ENCODE measurements at places on chromosomes 12 and 14.
A peak's percentile ranks its signal among the peaks of the same experiment; 100 is the strongest.

DNA sequence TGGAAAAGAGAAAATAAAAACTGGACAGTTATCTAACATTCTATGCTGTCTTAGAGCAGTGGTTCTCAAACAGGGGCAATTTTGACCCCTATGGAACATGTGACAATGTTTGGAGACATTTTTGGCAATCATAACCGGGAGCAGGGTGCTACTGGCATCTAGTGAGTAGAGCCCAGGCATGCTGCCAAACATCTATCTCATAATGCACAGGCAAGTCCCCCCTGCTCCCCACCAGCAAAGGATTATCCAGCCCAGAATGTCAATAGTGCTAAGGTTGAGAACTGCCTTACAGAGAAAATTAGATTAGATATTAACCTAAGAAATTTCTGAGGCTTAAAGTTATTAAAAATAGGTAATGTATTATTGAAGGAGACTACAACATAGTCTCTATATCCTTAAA lies 22.9 kb upstream of the CATSPERB start:
- no peak for DNase-seq

DNA sequence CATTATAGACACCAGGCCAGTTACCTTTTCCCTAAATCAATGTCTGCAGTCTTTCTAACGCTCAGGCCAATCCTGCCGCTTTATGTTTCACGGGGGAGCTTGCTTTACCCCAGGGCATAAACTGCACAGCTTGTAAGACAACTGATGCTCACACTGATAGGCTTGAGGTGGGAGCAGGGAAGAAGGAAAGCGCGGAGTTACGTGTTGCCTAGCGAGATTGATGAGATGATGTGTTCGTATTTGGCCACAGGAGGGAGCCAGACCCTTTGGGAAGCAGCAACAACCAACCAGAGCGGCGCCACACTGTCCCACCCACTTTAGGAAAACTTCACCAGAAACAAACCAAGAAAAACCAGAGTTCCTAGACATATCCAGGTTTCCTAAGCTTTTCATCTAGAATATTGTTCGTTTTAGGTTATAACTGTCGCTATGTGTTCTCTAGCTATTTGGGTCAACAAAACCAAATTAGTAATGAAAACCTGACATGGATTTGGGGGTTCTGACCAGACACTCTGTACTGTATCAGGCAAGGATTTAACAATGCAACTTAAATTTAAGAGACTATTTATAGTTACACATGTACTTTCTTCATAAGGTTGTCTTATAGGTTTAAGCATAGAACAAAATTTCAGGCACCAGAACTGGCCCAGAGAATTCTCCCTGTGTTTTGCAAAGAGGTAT lies 2.4 kb downstream of the IL26 start:
- peak; percentile 54 for DNase-seq

DNA sequence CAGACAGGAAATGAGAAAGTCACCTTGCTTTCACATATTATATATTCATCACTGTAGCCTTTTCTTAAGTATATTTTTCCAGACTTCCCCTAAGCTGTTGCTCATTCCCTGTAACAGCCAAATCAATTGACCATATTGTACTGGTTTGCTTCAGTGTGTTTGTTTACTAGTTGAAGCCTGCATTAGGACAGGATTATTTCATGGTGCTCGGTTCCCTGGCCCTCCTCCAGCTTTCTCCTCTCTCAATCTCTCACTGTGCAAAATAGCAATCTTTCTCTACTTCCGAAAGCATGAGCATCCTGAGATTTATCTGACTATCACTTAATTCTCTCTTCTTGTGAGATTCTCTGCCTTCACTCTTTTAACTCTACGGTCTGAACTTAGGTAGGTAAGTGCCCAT lies 2.4 kb downstream of the SLC35F4 start:
- DNase-seq: peak; percentile 42

DNA sequence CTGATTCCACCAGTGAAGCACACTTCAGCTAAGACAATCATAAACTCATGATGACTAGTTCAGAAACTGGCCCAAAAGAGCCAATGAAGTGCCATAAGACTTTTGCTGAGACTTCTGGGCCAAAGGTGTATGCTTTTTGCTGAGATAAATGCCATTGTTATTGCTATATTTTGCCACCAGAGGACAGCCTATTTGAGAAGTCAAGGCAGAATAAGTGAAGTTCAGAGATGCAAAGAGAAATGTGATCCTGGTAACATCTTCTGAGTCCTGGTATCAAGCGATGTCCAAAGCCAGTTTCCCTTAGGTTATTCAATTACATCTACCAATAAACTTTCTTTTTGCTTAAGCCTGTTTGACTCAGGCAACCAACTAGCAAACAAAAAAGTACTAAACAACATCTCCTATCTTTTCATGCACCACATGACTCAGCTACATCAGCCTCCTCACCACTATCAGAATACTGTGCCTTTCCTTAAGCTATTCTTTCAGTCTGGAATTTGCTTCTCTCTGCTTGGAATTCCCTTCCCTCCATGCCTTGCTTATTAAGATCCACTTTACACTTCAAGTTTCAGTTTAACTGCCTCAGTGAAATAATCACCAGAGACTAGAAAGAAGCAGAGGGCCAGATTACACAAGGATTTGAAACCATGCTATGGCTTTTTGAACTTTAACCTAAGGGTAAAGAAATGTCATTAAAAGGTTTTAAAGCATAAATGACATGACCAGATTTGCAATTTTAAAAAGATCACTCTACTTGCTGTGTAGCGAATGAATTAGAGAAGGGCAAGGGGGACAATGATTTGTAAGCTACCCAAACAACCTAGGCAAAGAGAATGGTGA lies 14.0 kb downstream of the CRY1 start:
- no peak for DNase-seq

DNA sequence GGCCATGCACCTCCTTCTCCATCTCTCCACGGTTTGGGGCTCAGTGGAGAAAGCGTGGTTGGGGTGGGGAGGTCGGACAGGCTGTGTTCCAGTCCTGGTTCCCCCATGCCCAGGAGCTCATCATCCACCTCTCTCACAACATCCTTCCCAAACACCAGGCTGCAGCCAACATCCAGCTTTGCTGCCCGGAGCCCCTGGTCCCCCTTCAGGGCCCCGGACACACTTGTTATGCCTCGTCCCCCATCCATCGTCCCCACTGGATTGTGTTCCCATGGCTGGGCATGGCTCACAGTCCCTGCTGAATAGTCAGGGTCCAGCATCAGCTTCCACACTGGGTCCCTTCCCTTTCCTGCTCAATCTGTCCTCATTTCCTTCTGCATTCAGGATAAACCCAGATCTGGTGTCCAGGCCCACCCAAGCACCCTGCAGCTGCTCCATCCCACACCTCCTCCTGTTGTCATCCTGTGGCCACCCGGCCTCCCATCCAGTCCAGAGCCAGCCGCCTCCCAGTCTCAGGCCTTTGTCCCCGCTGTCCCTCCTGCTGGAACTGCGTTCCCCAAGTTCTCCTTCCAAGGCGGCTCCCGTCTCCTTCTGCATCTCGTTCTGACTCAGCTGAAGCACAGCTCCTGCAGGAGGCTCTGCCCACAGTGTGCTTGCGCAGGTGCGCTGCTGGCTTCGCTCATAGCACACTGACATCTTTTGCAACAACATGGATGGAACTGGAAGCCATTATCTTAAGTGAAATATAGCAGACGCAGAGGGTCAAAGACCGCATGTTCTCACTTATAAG lies 211.4 kb upstream of the RTL1 start:
- DNase-seq: no peak

DNA sequence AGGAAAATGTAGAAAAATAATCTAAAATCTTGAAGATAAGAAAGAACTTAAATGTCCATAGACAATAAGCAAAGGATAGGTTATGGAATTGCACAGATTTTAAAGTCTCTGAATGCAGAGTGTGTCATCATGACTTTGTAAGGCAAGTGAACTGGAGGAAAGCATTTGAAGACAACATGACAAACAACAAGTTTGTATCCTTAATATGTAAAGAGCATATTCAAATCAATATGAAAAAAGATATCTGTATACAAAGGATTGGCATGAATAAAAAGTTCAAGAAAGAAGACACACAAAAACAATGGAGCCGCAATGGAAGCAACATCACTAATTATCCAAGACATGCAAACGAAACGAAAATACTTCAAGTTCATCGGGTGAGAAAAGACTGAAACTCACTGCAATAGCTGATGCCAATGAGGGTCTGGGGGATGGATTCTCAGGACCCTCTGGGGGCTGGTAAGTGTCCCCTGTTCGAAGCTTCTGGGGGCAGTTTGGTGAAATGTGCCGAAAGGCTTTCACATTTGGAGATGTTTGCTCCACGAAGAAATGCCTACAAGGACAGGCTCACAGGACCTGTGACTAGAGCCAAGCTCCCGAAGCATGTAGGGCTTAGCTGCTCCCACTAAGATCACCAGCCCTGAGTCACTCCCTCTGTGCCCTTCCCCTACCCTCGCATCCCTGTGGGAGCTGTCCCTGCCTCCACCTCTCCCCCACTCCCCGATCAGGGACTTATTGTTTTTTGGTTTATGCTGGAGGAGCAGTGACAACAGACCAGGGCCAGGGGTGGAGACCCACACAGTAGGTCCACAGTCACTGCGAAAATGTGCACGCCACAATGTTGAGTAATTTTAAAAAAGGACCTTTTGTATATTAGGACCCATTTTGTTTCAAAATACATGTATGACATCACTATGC lies 345.7 kb upstream of the SFSWAP start:
- no peak for DNase-seq

- DNase-seq: no peak
Observed at GRCh38 chr14:24508155-24508840, at the start of gene CMA1. CMA1 (minus strand) TSS chr14:24508265; CDS start chr14:24508235, 30 bp downstream.

GRCh38 chr12:121803861-121804416 lies at the start of gene SETD1B:
SETD1B (plus strand) TSS chr12:121804009; CDS start chr12:121804738, 729 bp downstream.
- no peak for DNase-seq

DNA sequence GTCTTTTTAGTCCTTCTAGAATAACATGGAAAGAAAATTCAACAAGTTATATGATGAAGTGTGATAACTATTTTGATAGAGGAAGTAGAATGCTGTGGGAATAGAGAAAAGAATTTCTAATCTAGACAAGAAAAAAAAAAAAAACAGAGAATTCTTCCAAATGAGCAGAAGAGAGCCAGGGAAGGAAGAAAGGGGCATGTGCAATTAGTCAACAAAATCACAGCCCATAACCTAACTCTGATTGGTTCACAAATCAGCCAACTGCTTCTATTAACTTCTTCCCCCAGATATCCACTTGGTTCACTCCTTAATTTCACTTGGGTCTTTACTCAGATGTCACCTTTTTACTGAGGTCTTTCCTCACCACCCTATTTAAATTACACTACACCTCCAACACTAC lies 69.5 kb downstream of the BTG1 start:
- no peak for DNase-seq

GRCh38 chr12:73531752-73532151 lies 1005.9 kb upstream of the ATXN7L3B start:
- no peak for DNase-seq

DNA sequence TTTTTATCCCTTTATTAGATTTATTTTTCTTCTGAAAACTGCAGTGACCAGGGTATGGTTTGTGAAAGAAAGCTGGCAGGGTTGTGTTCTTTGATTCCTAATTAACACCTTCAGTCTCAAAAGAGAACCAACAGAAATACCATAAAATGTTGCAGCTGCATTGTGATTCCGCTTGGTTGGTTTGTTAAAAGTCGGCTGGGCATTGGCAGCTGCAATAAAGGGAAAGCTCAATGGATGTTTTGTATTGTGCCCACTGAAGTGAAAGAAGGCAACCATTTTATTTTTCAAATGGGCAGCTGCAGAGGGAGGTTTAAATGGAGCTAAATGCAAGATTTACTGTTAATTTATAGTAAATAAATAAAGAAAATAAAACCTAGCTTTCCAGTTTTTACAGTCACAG lies 16.7 kb downstream of the LGR5 start:
- no peak for DNase-seq

DNA sequence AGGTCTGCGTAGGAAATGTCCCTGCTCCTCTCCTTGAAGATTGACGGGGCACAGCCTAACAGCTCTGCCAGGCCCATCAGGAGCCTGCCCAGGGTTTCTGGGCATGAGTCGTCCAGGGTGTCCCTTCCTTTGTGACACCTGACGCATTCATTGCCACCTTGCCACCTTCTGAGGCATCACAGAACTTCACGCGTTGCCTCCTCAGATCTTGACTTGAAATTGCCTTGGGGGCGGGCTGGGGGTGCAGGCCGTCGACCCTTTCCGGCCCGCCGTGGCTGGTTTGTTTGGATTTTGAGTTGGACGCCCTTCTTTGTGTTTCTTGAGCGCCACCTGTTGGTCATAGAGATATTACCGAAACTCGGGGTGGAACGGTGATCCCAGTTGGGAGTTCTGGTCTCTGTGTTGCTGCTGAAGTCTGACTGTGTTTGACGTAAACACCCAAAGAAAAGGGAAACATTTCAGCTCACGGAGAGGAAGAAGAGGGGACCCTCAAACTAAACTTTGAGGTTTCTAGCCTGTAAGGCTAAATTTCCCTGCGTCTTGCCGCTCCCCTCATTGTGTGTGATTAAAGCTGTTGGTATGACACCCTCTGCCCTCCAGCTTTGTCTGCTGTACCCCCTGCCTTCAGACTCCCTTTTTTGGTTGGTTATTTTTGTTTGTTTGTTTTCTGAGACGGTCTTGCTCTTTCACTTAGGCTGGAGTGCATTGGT lies 44.6 kb downstream of the MLXIP start:
- peak; percentile 25 for DNase-seq

- DNase-seq: no peak
Observed at GRCh38 chr14:90445011-90445410, 48.2 kb downstream of the CALM1 start.

GRCh38 chr14:22174412-22175277 lies 414.4 kb downstream of the DAD1 start:
- no peak for DNase-seq

GRCh38 chr14:101478096-101478495 lies 83.2 kb upstream of the DIO3 start:
- DNase-seq: no peak

GRCh38 chr14:90556012-90556477 lies 159.2 kb downstream of the CALM1 start:
- no peak for DNase-seq

GRCh38 chr14:100419856-100420255 lies 96.7 kb downstream of the SLC25A47 start:
- no peak for DNase-seq

DNA sequence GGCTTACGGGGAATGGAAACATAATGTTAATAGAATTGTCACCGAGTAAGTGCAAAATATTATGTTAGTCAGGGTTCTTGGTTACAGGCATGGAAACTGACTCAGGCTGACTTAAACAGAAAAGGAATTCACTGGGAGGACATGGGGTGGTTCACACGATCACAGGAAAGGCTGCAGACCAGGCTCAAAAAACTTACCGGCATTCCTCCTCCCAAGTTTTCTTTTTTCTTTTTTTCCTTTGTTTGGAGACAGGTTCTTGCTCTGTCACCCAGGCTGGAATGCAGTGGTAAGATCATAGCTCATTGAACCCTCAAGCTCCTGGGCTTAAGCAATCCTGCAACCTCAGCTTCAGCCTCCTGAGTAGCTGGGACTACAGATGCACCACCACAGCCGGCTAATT lies 11.9 kb upstream of the UBE2N start:
- DNase-seq: no peak

- DNase-seq: no peak
Observed at GRCh38 chr14:66224492-66225178, 261.5 kb upstream of the CCDC196 start.

GRCh38 chr12:106118-106591 lies 39.6 kb downstream of the IQSEC3 start:
- DNase-seq: no peak
